Bladder microvascular endothelial cell (primary cell): ENCODE measurements at places on chromosomes 11 and 22. TPM values are rescaled to one million over a fixed set of nuclear protein-coding genes. Genes with fewer than 3 reads are reported as not detected.

Gene TPBGL
- total RNA-seq = under 0.01 TPM in 1 of 2 replicates, not detected in the other

Gene GLYATL2
- 0.31 TPM in 1 of 2 replicates, not detected in the other for total RNA-seq

Gene KCNE3
- total RNA-seq = 1.1 and 1.8 TPM in 2 replicates

Gene XKR3
- total RNA-seq = not detected in 2 replicates

Gene KCTD21
- 3.1 and 13.5 TPM in 2 replicates for total RNA-seq

Gene APOL1
- total RNA-seq = 54.8 and 58.3 TPM in 2 replicates

Gene OR52K1
- not detected in 2 replicates for total RNA-seq

Gene AP1B1
- 103 and 182 TPM in 2 replicates for total RNA-seq

Gene BARX2
- total RNA-seq = not detected in 2 replicates
